ENCODE measurements at places on chromosomes 1 and 21.

- no peak for DNase-seq
Observed at GRCh38 chr1:68551459-68551858, 54.6 kb upstream of the DEPDC1 start.

- no peak for DNase-seq
Observed at GRCh38 chr1:36607263-36607651, 124.5 kb upstream of the CSF3R start.

DNA sequence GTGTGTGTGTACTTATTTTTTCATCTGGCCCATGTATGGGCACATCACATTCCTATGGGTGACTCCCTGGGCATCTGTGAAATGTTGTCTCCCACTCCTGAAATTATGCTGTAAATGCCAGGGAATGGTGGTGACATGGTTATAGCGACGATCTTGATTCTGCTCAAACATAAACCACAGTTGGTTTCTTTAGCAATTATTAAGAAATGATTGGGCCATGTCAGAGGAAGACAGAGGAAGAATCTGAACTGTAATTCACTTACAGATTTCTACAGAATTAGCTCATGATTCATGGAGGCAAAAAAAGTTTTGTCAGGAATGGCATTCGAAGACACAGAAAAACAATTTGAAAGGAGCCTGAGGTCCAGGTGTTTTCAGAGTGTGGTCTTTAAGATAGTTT is 25.8 kb upstream of the KCNE1 start:
- no peak for DNase-seq

DNA sequence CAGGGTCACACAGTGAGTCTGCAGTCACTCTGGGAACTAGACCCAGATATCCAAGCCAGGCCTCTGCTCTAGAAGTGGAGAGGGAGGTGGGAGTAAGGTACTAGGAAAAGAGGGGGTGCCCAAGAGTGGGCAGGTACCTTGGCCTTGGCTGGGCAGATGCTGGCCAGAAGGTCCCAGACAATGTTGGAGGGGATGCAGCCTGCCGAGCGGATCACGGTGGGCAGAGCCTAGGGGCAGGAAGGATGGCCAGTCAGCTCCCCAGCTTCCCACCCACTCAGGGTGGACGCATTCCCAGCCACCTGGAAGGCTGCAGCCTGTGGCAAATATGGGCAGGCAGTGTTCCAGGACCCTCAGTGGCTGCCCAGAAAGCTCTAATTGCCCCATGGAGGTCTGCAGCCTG is 23.3 kb downstream of the SPOCD1 start:
- no peak for DNase-seq

GRCh38 chr1:231665726-231666125 is 39.1 kb downstream of the DISC1 start:
- DNase-seq: no peak

- no peak for DNase-seq
Observed at GRCh38 chr1:3671371-3672180, 19.3 kb downstream of the TP73 start.
